ENCODE measurements at places on chromosomes 4 and X. TPM values are rescaled to one million over a fixed set of nuclear protein-coding genes. Genes with fewer than 3 reads are reported as not detected.

The IBSP gene
- total RNA-seq = not detected

- DNase-seq = no peak
Observed at GRCh38 chr4:10020871-10021652, at the start of gene SLC2A9. TSS of gene SLC2A9 (minus strand) at chr4:10021497. CDS start at chr4:10021429, 68 bp downstream.

- DNase-seq = no peak
Observed at GRCh38 chrX:149757206-149758067, 16.4 kb upstream of the HSFX1 start.

DNA sequence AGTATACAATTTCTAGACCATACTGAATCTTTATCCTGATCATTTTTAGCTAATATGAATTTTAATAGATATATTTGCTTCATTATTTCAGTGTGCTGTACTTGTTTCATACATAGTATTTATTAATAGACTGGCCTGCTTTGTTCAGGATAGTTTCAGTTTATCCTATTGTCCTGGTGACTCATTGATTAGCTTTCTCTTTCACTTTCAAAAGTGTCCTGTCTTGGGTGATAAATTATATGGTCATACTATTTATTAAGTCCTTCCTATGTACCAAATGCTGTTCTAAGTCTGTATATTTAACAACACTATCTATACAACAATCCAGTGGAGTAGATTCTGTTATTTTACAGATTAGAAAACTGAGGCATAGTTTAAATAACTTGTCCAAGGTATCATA is 153.8 kb upstream of the RAPGEF2 start:
- DNase-seq = no peak

GRCh38 chr4:22676063-22676462 is 16.7 kb upstream of the GBA3 start:
- no peak for DNase-seq

The PCDH19 gene
- 33.3 TPM for total RNA-seq

GRCh38 chr4:22897520-22898108 is 204.9 kb downstream of the GBA3 start:
- DNase-seq = peak; percentile 42

The SSX1 gene
- not detected for total RNA-seq

GRCh38 chrX:139518475-139518874 is 12.1 kb upstream of the F9 start:
- DNase-seq = no peak
